ENCODE measurements at places on chromosomes 3 and 15.

GRCh38 chr3:111669926-111670630 lies 74.9 kb upstream of the ZBED2 start:
- peak; percentile 86 for DNase-seq

GRCh38 chr3:18027161-18027939 lies 284.9 kb upstream of the TBC1D5 start:
- peak; percentile 21 for DNase-seq

GRCh38 chr3:133860519-133860918 lies 35.2 kb downstream of the RAB6B start:
- DNase-seq: no peak

DNA sequence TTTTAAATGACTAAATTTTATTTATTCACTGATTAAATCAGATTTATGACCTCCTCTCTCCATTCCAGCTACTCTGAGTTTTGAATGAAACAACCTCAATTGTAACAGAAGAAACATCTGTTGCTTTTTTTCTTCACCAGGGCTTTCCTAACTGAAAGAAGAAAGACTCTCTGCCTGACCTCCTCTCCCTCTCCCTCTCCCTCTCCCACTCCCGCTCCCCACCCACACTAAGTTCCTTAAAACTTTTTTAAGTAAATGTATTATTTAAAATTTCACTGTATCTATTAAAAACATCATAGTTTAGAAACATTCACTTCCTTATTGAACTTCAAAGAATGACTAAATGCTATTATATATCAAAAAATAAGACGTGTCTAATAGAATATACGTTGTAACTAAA lies 122.0 kb downstream of the TFDP2 start:
- DNase-seq: no peak

DNA sequence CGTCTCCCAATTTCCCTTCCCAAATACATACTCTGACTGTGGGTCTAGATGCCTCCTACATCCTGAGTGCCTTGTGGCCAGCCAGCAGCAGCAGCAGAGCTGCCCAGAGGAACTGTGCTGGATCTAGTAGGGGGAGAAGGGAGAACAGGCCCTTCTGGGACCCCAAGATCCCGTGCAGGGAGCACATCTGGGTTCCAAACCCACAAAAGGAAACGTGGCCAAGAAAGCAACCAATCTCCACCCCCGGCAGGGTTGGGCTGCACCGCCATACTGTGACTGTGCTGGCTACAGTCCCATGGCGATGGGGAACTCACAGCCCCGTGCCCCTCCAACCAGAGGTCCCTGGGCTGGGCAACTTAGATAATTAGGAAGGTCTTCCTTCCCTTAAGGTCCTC lies 86.3 kb downstream of the PPCDC start:
- no peak for DNase-seq

GRCh38 chr3:52844290-52844975 lies 9.6 kb upstream of the MUSTN1 start:
- DNase-seq: no peak

DNA sequence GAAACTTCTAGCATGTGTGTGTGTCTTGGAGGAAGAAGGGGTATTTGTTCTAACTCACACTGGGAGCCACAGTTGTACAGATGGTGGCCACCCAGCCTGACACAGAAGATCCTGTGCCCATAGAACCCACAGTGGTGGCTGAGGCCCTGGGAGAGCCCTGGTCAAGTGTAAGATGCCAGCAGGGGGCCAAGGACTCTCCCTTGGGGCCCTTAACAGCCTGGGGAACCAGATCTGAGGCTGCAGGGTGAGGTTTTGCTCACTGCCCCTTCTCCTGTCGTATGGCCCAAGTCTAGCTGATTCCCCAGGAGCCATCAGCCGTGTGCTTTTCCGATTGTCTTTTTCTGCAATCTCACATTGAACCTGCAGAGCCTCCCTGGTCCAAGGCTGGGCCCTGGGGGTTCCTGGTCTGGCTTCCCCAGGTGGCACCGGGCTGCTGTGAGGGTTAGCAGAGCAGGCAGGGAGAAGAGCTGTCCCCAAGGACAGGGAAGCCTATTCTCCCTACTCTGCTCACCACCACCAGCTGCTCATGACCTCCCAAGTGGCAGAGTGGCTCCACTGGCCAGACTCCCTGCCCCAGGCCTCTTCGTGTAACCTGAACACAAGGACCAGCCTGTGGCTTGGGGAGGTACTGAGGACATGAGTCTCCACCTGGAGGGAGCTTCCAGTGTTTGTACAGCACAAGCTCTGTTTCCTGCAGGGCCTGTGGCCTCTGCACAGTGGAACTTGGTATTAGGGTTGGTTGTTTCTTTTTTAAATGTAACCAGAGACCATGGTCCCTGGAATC lies 51.9 kb downstream of the CA12 start:
- DNase-seq: no peak

GRCh38 chr3:100647171-100647570 lies 37.8 kb downstream of the ADGRG7 start:
- no peak for DNase-seq

- peak; percentile 47 for DNase-seq
These were observed 522.5 kb upstream of the AGTR1 start for GRCh38 chr3:148175214-148175613.

- DNase-seq: no peak
These were observed 22.9 kb upstream of the SMAD6 start for GRCh38 chr15:66679061-66679656.

DNA sequence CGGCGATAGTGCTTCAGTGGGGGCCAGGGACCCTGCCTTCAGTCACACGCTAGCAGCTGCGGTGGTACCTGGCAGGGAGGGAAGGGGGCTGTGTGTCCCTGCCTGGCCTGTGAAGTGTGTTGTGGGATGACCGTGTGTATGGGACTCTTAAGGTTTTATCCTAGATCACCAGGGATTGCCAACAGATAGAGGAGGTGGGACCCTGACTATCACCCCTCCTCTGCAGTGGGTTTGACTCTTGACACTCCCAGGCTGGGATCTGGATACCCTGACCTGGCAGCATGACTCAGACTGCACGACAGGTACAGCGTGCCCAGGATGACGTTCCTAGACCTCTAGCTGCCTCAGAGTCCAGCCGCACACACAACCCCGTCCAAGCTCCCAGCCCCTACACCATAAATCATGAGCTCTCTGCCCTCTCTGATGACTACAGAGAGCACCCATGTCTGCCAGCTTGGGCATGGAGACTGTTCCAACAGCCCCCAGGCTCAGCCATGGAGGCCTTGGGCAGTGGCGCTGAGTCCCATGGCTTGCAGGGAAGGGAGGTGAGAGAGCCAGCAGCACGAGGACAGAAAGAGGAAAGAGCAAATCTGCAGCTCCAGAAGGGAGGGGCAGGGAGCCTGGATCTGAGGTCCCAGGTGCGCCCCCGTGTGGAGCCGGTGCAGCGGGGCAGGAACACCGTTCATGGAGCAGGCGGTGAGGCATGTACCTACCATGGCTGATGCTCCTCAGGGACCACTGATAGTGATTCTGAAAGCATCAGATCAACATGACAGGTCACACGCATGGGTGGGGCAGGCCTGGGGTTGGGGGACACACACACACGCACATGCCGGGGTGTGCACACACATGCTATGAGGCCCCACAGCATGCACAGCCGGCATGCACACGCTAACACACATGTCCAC lies 71.0 kb downstream of the ADAMTS7 start:
- DNase-seq: peak; percentile 57

DNA sequence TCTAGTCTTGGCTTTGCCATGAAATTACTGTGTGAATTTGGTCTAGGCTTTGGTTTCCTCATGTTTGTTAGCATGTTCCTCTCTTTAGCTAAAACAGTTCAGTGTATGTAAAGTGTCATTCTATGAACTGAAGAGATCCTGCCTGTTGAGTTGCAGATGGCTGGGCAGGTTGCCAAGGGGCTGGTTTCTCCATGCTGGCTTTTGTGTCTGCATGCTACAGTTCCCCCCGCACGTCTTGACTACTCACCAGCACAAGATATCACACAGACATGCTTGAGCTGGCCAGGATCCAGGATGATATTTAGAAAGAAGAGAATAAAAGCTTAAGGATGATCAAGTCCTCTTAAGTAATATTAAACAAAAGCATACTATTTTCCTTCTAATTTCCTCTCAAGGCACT lies 90.2 kb downstream of the CERS3 start:
- no peak for DNase-seq

GRCh38 chr3:78895528-78895927 lies 872.3 kb downstream of the ROBO1 start:
- peak; percentile 77 for DNase-seq

GRCh38 chr3:84547207-84547606 lies 411.6 kb upstream of the CADM2 start:
- DNase-seq: no peak

GRCh38 chr15:31396881-31397560 lies 70.4 kb downstream of the KLF13 start:
- peak; percentile 82 for DNase-seq

DNA sequence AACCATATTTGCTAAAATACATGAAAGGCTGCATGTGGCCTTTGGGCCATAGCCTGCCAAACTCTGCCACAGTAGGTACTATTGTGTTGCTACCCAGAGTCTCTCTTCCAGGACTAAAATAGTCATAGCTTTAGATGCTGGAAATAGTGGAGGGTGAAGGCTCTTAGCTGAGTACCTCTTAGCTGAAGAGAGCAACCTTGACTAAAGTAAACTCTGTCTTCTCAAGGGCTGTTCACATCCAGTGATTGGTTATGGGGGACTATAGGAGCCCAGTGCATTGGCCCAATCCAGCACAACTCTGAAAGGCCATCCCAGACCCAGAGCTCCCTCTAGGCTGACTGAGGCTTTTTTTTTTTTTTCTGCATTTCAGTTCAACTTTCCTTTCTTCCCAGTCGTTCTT lies 117.8 kb upstream of the ACP3 start:
- DNase-seq: no peak

DNA sequence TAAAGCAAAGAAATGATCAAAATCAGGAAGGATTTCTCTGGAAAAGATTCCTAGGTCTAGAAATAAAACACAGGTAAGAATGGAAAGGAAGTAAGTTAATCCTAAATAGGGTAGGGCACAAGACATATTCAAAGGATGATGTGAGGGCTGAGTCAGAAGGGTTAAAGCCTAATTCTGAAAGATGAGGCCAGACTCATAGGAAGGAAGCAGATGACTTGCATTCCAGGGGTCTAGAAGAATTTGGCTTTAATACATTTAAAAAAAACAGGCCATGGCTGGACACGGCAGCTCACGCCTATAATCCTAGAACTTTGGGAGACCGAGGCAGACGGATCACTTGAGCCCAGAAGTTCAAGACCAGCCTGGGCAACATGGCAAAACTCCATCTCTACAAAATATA lies 3.2 kb downstream of the SSR3 start:
- peak; percentile 94 for DNase-seq

GRCh38 chr3:61704807-61705206 lies 143.4 kb downstream of the PTPRG start:
- DNase-seq: no peak

DNA sequence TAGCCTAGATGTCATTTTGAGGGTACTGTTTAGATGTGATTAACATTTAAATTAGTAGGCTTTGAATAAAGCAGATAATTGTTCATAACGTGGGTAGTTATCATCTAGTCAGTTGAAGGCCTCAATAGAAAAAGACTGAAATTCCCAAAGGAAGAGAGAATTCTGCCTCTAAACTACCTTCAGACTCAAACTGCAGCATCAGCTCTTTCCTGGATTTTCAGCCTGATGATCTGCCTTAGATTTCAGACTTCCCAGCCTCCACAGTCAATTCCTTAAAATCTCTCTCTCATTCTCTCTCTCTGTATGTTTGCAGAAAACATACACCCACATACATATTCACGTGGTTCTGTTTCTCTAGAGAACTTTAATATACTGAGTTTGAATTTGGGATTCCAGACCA lies 58.0 kb upstream of the MBNL1 start:
- no peak for DNase-seq

DNA sequence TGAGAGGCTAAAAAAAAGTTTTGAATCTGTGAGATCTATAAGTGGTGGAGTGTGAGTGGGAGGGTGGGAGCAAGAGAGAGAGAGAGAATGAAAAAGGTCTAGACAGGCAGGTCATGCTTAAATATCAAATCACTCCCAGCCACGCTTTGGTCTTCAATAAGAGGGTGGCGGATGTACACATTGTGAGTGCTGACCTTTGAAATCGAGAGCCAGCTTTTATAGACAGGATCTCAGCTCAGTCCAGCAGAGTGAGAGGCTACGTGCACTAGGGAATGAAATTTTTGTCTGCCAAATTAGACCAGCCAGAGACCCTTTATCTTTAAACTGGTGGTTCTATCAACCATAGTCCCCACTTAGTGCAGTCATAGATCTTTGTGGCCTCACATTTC lies 342.3 kb upstream of the PROK2 start:
- no peak for DNase-seq

GRCh38 chr3:2370317-2370716 lies 271.7 kb downstream of the CNTN4 start:
- DNase-seq: no peak

GRCh38 chr15:41284427-41285177 lies 47.8 kb downstream of the OIP5 start:
- DNase-seq: peak; percentile 27

- DNase-seq: no peak
These were observed 575.8 kb downstream of the FHIT start for GRCh38 chr3:60675424-60675823.

GRCh38 chr15:90412356-90413194 lies 24.5 kb downstream of the IQGAP1 start:
- peak; percentile 88 for DNase-seq

DNA sequence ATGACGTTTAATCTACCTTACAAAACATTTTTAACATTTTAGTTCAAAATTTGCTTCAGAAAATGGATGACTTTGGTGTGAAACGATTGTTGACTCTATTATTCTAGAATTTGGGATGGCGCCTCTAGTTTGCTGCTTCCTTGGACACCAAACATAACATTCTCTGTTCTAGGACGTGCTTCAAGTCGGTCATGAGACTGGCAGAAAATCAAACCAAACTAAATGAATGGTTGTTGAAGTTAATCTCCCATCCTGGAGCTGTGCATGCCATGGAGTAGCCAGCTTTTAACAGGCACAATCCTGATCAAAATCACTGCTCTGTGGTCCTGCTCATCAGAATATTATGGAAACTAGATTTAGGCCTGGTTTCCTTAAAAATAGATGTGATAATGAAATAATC lies 9.6 kb upstream of the LRRFIP2 start:
- DNase-seq: no peak
